Frontal cortex (tissue), 4 donors: ENCODE measurements at places on chromosomes 2 and 18. TPM values are rescaled to one million over a fixed set of nuclear protein-coding genes. Genes with fewer than 3 reads are reported as not detected.

Gene DSG1
- total RNA-seq, result under 0.01 TPM

Gene VAMP5
- 3.3 TPM for total RNA-seq

GRCh38 chr18:74967979-74968378 is 241.0 kb downstream of the PTGR3 start:
- DNase-seq, result no peak

DNA sequence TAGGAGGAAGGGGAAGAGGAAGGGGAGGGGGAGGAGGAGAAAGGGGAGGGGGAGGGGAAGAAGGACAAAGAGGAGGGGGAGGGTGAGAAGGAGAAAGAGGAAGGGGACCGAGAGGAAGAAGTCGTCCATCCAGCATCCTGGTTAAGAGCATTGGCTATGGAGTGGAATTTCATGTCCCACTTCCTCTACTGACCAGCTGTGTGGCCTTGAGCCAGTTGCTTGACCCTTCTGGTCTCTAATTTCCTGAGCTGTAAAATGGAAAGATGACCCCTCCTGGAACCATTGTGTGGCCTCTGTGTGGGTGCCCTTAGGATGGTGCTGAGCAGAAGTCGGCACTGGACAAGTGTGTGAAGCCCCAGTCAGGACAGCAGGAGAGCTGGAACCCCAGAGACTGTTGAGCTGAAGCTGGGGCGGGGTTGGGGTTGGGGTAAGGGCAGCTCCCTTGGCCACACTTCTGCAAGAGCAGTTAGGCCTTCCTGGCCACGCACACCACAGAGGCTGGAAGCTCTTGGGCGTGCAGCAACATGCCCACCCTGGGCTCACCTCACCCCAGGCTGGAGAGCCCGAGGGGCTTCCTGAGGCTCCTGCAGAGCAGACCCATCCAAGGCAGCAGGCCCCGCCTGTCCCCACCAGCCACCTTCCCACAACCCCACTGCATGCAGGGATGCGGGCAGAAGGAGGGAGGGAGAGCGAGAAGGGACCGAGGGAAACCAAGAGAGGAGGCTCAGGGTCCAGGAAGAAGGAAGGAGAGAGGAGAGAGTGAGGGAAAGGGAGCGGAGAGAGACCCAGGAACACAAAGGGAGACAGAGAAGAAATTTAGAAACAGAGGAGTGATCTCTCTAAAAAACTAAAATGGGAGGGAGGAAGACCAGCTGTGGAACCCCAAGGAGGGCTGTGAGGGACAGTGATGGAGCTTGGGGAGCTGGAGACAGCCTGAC is 16.2 kb downstream of the ADRA2B start:
- no peak for DNase-seq

DNA sequence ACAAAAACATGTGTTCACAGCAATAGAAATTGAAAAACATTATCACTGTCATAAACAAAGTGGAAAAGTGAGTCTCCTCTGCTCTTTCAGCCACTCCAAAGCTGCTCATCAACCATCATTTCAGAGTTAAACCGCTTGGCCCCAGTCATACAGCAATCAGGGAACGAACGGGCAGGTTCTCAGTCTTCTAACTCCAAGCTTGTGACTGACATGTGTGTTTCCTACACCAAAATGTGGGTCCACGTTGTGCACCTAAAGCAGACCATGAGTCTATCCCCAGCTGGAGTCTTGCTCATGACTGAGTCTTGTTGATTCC is 582.6 kb upstream of the ID2 start:
- DNase-seq, result no peak

Gene SAG
- 0.82 TPM for total RNA-seq

- no peak for DNase-seq
These were observed 3.1 kb downstream of the STK39 start for GRCh38 chr2:168244318-168244717.

Gene IL18R1
- total RNA-seq, result 0.41 TPM

Gene LOXL3
- 14.3 TPM for total RNA-seq

Gene NAT8
- total RNA-seq, result not detected

- no peak for DNase-seq
These were observed 306.5 kb upstream of the CYP26B1 start for GRCh38 chr2:72454189-72454588.

GRCh38 chr18:4720518-4720917 is 265.4 kb upstream of the DLGAP1 start:
- DNase-seq, result no peak

Gene GKN1
- total RNA-seq, result not detected

DNA sequence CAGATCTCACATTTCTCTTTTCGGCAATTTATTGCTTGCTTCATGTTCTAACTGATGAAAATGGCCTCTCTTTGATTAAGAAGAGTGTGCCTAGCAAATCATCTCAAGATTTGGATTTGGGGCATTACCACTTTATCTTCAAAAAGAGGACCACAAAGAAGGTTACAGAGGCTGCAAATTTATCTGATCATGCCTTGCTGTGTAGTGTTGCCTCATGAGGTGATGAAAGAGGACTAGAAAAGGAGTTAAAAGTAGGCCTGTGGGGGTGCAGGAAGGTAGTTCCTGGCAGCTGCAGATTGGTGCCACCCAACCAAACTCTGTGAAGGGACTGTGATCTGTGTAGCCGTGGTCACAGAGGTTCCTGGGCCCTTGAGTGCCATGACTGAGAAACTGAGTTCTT is 69.2 kb downstream of the PRELID3A start:
- no peak for DNase-seq

- DNase-seq, result no peak
These were observed 1237.6 kb upstream of the LRRTM1 start for GRCh38 chr2:81542119-81542518.

GRCh38 chr2:111238296-111238695 is 117.6 kb downstream of the BCL2L11 start:
- no peak for DNase-seq

Gene FOXD4L1
- 0.41 TPM for total RNA-seq

DNA sequence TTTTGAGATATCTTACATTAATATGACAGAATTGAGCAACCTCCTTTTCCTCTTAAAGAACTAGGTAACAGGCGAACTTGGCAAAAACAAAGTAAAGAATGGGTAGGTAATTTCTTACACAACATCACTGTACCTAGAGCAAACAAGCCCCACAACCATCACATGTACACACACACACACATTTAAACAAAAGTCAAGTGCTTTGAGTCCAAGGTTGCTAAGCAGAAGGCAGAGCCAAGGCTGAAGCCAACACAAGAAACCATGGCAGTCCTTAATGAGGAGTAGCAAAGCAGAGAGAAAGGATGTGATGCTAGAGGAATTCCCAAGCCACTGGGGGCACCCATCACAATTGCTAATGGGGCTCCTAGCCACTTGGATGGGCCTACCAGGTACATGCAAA is 164.1 kb downstream of the PAX3 start:
- no peak for DNase-seq

Gene FRZB
- total RNA-seq, result 17.1 TPM

DNA sequence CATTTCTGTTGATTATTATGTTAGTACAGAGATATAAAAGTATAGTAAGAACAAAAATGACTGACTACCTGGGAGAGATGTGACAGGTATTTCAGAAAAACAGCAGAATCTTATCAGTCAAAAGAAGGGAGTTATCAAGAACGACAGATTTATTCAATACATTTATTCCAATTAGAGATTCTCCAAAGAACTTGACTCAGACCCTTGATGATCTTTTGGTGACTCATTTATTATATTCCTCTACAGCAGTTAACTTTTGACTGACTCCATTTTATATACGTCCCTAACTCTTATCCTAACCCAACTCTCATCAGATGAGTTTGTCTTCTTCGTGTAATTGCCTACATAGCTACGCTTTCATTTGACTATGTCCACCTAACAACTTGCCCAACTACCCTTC is 91.1 kb downstream of the C2orf74 start:
- no peak for DNase-seq

DNA sequence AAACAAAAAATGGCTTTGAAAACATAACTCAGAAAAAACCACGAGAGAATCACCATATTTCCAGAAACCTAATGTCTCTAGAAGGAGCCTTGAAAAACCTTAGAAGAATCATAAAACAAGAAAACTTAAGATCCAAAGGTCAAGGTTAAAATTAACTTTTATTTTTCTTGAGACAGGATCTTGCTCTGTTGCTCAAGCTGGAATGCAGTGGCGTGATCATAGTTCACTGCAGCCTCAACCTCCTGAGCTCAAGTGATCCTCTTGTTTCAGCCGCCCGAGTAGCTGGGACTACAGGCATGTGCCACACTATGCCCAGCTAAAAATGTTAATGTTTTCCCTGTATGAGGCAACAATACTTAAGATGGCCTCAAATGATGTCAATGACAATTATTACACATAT is 254.2 kb upstream of the SESTD1 start:
- no peak for DNase-seq

Gene SLC30A3
- 0.82 TPM for total RNA-seq

Gene ASNSD1
- total RNA-seq, result 133 TPM

GRCh38 chr2:4585057-4585635 is 881.8 kb downstream of the DCDC2C start:
- DNase-seq, result no peak

Gene ECEL1
- 2.4 TPM for total RNA-seq

GRCh38 chr18:22165603-22166068 is 3.8 kb upstream of the GATA6 start:
- no peak for DNase-seq

Gene KCNK3
- total RNA-seq, result 4.1 TPM

DNA sequence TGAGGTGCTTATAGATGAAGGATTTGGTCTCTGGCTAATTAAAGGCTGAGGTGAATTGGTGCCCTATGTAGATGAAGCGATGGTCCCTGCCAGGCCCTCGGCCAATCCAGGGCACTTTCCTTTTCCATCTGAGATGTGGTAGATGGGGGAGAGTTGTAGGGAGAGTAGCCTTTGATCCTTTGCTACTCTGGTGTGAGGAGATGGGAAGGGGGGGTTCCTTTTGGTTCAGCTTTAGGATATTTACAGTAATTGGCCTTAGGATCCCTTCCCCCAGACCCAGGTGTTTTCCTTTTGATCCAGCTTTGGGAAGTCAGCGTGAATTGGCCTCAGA is 5.4 kb upstream of the ZC3H8 start:
- DNase-seq, result no peak

GRCh38 chr2:95004711-95005110 is 20.8 kb upstream of the MAL start:
- DNase-seq, result no peak

Gene RNU2-63P
- total RNA-seq, result not detected

DNA sequence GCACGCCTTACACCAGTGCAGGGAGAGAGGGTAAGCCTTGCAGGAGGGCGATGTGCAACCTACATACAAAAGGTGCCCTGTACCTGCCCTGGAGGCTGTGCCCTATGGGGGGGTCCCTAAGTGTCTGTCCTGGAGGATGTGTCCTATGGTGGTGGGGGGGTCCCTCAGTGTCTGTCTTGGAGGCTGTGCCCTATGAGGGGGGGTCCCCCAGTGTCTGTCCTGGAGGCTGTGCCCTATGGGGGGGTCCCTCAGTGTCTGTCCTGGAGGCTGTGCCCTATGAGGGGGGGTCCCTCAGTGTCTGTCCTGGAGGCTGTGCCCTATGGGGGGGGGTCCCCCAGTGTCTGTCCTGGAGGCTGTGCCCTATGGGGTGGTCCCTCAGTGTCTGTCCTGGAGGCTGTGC is 216.6 kb downstream of the HDAC4 start:
- no peak for DNase-seq

Gene IL1F10
- not detected for total RNA-seq

DNA sequence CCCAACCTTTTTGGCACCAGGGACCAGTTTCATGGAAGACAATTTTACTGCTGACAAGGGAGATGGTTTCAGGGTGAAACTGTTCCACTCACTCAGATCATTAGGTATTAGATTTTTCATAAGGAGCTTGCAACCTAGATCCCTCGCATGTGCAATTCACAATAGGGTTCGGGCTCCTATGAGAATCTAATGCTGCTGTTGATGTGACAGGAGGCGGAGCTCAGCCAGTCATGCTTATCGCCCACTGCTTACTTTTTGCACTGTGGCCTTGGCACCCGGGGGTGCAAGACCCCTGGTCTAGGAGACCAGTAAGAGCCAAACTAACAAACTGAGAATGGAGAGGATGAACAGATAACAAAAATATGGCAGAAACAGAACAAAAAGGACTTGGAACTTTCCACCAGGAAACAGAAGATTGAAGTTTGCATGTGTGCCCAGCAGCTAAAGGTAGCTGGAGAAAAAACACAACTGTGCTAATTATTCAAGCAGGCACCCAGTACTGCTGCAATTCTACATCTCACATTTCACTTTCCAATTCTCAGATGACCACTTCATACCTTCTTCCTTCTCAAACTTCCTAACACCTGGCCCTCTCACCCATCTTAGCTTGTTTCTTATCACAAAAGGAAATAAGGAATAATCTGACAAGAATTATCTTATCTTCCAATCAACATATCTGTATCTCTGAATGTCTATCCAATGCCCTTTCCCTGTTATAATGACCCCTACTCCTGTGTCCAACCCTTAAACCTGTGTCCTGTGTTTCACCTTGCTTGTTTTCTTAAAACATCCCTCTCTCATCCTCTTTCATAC is 24.8 kb downstream of the SP3 start:
- no peak for DNase-seq

DNA sequence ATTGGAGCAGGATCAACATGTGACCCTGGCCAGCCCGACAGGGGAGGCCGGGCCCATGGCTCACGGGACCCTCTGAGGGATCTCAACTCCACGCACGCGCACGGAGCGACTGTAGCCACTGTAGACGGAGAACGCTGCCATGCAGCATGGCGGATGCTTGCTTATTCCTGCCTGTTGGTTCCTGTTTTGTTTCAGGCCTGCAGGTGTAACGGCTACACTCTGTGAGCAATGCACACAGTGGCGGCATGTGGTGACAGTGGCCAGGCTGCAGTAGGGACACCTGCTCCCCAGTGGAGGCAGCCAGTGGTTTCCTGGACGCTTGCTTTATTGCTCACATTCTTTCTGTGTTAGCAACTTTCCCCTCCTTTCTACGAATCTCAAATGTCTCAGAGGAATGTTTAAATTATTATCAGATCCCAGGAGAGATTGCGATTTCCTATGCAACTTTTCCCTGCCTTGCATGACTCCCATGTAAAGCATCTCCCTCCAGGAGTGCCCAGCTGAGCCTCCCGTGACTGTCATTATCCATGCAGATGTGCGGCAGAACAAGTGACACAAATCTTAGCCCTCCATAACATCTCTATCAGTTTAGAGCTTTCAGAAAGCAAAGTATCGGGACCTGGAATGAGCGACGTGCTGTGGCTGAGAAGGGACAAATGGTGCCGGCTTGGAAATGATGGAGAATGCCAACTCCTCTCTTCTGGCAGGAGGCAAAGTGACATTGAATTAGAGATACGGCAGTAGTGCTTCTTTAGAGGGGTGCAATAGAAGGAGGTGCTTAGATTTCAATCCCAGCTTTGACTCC is 209.7 kb downstream of the ASB1 start:
- no peak for DNase-seq

GRCh38 chr2:63692002-63692606 is 103.3 kb downstream of the MDH1 start:
- DNase-seq, result no peak

DNA sequence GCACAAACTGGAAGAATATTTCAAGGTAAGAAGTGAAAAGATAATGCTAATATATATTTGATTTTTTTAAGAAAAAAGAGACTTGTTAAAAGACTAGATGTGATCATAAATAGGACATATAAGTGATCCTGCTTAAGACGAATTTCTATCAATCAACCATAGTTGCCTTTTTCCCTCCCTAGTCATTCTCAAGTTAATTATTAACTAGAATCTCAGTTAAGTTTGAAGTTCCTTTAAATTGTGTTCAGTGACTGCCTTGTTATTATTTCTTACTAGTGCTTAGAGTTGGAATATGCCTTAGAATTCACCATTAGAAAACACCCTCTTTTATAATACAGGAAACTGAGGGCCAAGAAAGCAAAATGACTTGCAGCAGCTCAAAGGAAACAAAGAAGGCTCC is 141.5 kb upstream of the SP5 start:
- no peak for DNase-seq

- DNase-seq, result no peak
These were observed 61.9 kb downstream of the SMCHD1 start for GRCh38 chr18:2717407-2717806.

Gene RIT2
- total RNA-seq, result 29.3 TPM

Gene FOXI3
- 0.41 TPM for total RNA-seq
